ENCODE measurements at places on chromosomes 6 and 20. TPM values are rescaled to one million over a fixed set of nuclear protein-coding genes. Genes with fewer than 3 reads are reported as not detected.

The PAK5 gene
- not detected for total RNA-seq

The CST4 gene
- total RNA-seq: not detected

The RXRB gene
- total RNA-seq: 25.5 TPM

The SEC63 gene
- total RNA-seq: 25.6 TPM

The FAM83B gene
- not detected for total RNA-seq

The SGK2 gene
- not detected for total RNA-seq

The RTEL1 gene
- total RNA-seq: 13.7 TPM

The NFKBIE gene
- total RNA-seq: 30.8 TPM

The PDYN gene
- not detected for total RNA-seq

The MAN1A1 gene
- total RNA-seq: 41.2 TPM

The TEAD3 gene
- total RNA-seq: 0.19 TPM

The KCNK5 gene
- total RNA-seq: not detected

The COL12A1 gene
- total RNA-seq: 19.3 TPM

The CLIC1 gene
- total RNA-seq: 800 TPM

The GRM1 gene
- not detected for total RNA-seq

The OR2J3 gene
- under 0.01 TPM for total RNA-seq

The SNAP91 gene
- 0.33 TPM for total RNA-seq

The DUSP15 gene
- total RNA-seq: 0.65 TPM

The AVP gene
- total RNA-seq: not detected

The SLC18B1 gene
- 7.8 TPM for total RNA-seq

The SLC22A23 gene
- 29.7 TPM for total RNA-seq

The OOEP gene
- total RNA-seq: not detected

The DSP gene
- 31.0 TPM for total RNA-seq

The PLN gene
- not detected for total RNA-seq

The LTV1 gene
- 21.7 TPM for total RNA-seq

The FILIP1 gene
- total RNA-seq: 10.0 TPM

The MAS1 gene
- total RNA-seq: not detected

The PTK6 gene
- total RNA-seq: not detected

The SLC32A1 gene
- not detected for total RNA-seq

The XKR7 gene
- not detected for total RNA-seq

The ISM1 gene
- not detected for total RNA-seq

The CCND3 gene
- 55.7 TPM for total RNA-seq

The RAD21L1 gene
- not detected for total RNA-seq

The KIFC1 gene
- total RNA-seq: 33.6 TPM

The ENPP3 gene
- 0.65 TPM for total RNA-seq

The OR2H2 gene
- total RNA-seq: not detected

The ABCC10 gene
- total RNA-seq: 21.1 TPM

The RIMS4 gene
- total RNA-seq: not detected

The PDE10A gene
- 14.0 TPM for total RNA-seq

The SPATA25 gene
- total RNA-seq: 0.57 TPM

The CD24 gene
- 2.3 TPM for total RNA-seq

The PI3 gene
- total RNA-seq: not detected

The ACTR5 gene
- total RNA-seq: 9.7 TPM

The FAXC gene
- total RNA-seq: 0.19 TPM

The ENPP5 gene
- total RNA-seq: not detected

The ELMO2 gene
- total RNA-seq: 36.3 TPM

The MC3R gene
- total RNA-seq: not detected

The SLC16A10 gene
- not detected for total RNA-seq

The STX7 gene
- total RNA-seq: 47.7 TPM

The LPA gene
- total RNA-seq: not detected

Measured in vein endothelial cell (primary cell).